Cortex of kidney (tissue), 1 donor: ENCODE measurements at places on chromosomes 1 and 21.

- DNase-seq, result no peak
Measured at GRCh38 chr21:37294679-37295078, 27.5 kb upstream of the VPS26C start.

GRCh38 chr1:223771469-223771813 lies 59.1 kb downstream of the CAPN2 start:
- no peak for DNase-seq

- DNase-seq, result no peak
Measured at GRCh38 chr1:239744851-239745250, 346.8 kb upstream of the FMN2 start.

- DNase-seq, result no peak
Measured at GRCh38 chr1:108686614-108687313, 5.3 kb upstream of the PRPF38B start.

DNA sequence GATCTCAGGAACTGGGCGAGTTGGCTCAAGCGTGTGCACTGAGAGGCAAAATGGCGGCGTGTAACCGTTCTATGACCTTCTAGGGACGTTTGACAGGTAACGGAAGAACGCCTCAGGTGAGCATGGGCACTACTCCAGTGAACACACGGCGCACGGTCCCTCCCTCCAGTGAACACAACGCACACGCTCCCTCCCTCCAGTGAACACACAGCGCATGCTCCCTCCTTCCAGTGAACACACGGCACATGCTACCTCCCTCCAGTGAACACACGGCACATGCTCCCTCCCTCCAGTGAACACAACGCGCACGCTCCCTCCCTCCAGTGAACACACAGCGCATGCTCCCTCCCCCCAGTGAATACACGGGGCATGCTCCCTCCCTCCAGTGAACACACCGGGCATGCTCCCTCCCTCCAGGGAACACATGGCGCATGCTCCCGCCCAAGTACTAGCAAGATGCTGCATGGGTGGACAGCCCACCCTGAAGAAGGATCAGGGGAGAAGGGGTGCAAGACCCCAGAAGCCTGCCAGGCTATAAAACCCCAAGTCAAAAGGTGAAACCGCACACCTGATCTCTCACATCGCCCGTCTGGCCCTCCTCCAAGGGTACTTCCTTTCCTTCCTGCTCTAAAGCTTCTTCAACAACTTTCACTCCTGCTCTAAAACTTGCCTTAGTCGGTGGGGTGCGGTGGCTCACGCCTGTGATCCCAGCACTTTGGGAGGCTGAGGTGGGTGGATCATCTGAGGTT lies 3.5 kb downstream of the C1orf159 start:
- no peak for DNase-seq

GRCh38 chr21:42406866-42407265 lies 3.2 kb downstream of the UBASH3A start:
- no peak for DNase-seq

GRCh38 chr21:44984428-44984791 lies 44.6 kb downstream of the SLX9 start:
- DNase-seq, result no peak

DNA sequence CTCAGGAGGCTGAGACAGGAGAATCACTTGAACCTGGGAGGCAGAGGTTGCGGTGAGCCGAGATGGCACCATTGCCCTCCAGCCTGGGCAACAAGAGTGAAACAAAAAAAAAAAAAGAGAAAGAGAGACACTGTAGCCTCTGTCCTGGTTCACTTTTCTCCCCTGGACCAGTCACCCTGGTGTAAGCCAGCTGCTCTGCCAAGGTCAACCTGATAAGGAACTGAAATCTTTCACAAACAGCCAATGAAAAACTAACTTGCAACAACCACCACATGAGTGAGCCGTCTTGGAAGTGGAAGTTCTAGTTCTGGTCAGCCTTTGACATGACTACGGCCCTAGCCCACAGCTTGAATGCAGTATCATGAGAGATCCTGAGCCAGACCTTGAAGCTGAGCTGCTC lies 36.8 kb upstream of the CXADR start:
- DNase-seq, result no peak

DNA sequence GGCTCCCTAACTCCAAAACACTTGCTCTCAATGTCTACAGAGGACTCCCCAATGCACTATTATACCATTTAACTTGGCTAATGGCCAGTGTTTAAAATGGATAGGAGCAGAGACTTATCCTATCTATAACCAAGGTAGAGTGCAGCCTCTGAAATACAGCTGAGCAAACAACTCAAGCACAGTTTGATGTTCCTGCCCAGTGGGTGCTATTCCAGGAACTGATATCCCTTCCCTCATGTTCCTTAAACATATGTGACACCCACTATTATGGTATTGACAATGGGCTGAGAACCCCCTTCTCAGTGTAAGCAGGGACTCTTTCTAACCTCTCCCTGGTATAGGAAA lies 51.7 kb downstream of the SH3GLB1 start:
- DNase-seq, result no peak

- DNase-seq, result no peak
Measured at GRCh38 chr1:171501305-171502024, 16.1 kb downstream of the PRRC2C start.

- no peak for DNase-seq
Measured at GRCh38 chr1:93554883-93555872, 107.3 kb downstream of the FNBP1L start.

DNA sequence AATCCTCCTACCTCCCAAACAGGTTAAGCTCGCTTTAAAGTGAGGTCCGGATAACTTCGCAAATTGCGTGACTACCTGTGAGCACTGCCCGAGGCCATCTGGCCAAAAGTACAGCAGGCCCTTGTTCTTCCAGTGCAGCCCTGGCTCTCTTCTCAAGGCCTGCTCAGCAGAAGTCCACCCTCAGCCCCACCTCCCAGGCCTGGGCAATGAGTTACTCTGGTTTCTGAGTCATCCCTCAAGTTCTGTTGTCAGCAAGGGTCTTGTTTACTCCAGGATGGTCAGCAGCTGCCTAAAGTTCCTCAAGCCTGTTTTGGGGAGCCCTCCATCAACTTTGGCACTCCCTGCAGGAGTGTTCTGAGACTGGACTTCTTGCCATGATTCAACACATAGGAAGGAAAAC lies 101.7 kb downstream of the BCAR3 start:
- no peak for DNase-seq
